Neuronal stem cell (in vitro differentiated cells): ENCODE measurements at places on chromosomes 3 and 15.

DNA sequence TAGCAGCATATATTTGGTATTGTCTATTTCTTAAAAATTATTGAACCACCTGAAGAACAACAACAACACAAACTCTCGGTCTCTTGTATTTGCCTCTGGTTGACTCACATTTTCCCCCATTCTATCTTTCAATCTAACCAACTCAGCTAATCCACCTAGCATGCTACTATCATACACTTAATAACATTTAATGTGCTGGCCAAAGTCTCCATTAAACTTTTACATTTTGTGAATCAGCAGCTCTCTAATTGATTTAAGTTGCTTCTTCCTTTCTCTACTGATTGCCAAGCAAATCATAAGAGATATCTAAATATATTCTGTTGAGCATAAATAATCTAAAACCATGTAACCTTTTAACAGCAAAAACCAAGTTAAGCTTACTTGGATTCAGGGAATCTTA, 631.7 kb downstream of the IGSF11 start:
- no peaks in the 10 kb centered on the region for H3K27me3 ChIP-seq
- H3K4me3 ChIP-seq, result no peak overlapping the region
- DNase-seq, result no peak

- H3K36me3 ChIP-seq, result no peaks in the 10 kb centered on the region
- no peak overlapping the region for H3K4me3 ChIP-seq
- peaks cover 2% of the 10 kb centered on the region for H3K4me1 ChIP-seq
- H3K27ac ChIP-seq, result no peak overlapping the region
- no peak for DNase-seq
Measured at GRCh38 chr3:117893638-117894037, 1141.0 kb downstream of the IGSF11 start.

DNA sequence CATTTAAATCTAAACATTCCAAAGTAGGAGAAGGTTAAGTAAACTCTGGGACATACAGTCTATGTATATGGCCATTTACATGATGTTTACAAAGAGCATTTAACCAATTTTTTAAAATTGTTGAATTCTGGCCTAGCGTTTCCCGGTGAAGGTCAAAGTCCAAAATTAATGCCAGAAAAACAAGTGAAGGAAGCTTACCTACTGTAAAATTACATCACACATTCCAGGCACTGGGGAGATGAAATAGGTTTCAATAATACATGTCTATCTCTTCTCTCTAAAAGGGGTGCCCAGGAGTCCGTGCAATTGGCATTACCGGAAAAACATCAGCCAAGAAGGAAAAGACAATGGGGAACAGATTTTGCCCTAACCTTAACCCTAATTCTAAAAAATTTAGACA, 358.8 kb downstream of the VPS13C start:
- no peaks in the 10 kb centered on the region for H3K36me3 ChIP-seq
- no peak overlapping the region for H3K27ac ChIP-seq
- H3K4me3 ChIP-seq, result no peak overlapping the region
- no peaks in the 10 kb centered on the region for H3K4me1 ChIP-seq
- no peak for DNase-seq

DNA sequence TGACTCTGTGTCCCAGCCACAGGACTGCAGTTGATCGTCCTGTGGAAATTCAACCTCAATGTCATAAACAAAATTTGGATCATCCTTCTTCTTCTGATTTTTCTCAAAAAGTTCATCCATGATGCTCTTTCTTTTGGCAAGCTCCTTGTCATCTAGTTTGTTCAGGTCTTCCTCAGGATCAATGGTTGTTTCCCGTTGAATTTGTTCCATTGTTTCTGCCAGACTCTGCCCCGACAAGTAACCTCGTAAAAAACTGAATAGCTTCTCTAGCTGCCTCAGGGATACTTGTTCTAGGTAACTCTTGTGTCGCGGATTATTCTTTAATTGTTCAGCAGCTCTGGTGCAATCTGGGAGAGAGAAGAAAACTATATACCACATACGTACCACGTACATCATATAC, 4.5 kb downstream of the CEP19 start:
- peaks cover 2% of the 10 kb centered on the region for H3K27me3 ChIP-seq
- H3K4me3 ChIP-seq, result no peak overlapping the region
- H3K27ac ChIP-seq, result no peak overlapping the region
- no peaks in the 10 kb centered on the region for H3K36me3 ChIP-seq
- H3K4me1 ChIP-seq, result no peaks in the 10 kb centered on the region

DNA sequence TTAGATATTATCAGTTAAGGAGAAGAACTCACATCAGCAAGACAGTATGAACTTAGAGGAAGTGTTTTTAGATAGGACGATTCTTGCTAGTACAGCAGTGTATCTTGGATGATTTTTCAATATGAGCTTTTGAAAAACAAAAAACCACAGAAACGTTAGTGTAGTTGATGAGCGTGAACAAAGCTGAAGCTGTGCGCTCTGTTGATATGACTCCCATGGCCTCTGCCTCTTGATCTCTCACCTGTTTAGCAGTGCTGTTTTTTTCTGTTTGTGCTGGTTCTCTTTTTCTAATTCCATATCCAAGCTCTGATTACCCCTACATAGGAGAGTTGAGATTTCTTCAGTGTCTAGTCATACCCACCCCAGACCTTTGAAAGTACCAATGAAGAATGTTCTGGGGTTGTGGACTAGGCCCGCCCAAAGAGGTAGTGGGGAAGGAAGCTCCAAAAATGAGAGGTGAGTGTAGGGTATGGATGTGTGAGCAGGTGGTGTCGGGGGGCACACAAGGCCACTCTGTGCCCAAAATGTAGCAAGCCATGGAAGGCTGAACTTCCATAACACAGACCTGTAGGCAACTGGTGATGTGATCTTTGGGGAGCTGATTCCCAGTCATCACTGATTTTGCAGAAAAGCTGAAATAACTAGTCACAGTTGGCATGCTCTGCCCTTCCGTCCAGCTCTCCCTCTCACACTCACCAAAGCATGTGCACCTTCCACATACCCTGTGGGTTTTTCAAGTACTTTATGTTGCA, 20.0 kb upstream of the CMTM7 start:
- no peaks in the 10 kb centered on the region for H3K36me3 ChIP-seq
- no peaks in the 10 kb centered on the region for H3K27me3 ChIP-seq
- no peak for DNase-seq

DNA sequence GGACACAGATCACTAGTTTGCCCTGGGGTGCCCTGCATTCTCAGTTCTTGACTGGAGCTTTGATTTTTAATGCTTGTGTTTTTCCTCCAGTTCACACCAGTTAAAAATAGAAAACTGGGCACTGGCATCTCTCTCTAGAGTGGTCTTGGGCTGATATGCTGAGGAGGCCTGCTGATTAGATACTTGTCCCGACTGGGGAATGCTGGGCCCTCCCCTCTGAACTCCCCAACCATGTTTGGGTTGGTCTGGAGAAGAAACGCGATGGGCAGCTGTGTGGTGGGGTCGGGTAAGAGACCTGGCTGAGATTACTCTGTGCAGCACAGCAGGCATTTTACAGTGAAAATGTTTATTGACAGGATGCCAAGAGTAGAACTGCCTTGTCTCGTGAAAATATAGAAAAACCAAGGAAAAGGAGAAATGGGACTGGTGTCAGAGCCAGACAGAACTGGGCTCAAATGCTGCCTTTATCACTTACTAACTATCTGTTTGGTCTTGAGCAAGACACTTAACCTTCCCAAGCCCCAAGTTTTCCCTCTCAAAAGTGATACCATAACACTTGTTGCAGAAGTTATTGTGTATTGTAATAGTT, 1.6 kb upstream of the ACTC1 start:
- no peak for DNase-seq
- no peak overlapping the region for H3K4me3 ChIP-seq
- H3K4me1 ChIP-seq, result peaks cover 16% of the 10 kb centered on the region
- H3K27me3 ChIP-seq, result peaks cover 5% of the 10 kb centered on the region

GRCh38 chr15:78247911-78248310, 13.5 kb upstream of the ACSBG1 start:
- no peak overlapping the region for H3K27ac ChIP-seq
- H3K4me1 ChIP-seq, result peaks cover 3% of the 10 kb centered on the region
- H3K4me3 ChIP-seq, result no peak overlapping the region
- DNase-seq, result no peak
- no peaks in the 10 kb centered on the region for H3K36me3 ChIP-seq

GRCh38 chr15:28977377-28978010, 91.7 kb downstream of the APBA2 start:
- peaks cover 15% of the 10 kb centered on the region for H3K4me1 ChIP-seq
- no peak for DNase-seq
- H3K27ac ChIP-seq, result no peak overlapping the region
- no peak overlapping the region for H3K4me3 ChIP-seq

GRCh38 chr15:39213385-39213840, 367.5 kb upstream of the THBS1 start:
- no peaks in the 10 kb centered on the region for H3K36me3 ChIP-seq
- peaks cover 13% of the 10 kb centered on the region for H3K4me1 ChIP-seq
- no peaks in the 10 kb centered on the region for H3K27me3 ChIP-seq
- peak overlapping the region; percentile 16 for H3K4me3 ChIP-seq
- DNase-seq, result peak; percentile 88
